ENCODE measurements at places on chromosomes 16 and 17. TPM values are rescaled to one million over a fixed set of nuclear protein-coding genes. Genes with fewer than 3 reads are reported as not detected.

DNA sequence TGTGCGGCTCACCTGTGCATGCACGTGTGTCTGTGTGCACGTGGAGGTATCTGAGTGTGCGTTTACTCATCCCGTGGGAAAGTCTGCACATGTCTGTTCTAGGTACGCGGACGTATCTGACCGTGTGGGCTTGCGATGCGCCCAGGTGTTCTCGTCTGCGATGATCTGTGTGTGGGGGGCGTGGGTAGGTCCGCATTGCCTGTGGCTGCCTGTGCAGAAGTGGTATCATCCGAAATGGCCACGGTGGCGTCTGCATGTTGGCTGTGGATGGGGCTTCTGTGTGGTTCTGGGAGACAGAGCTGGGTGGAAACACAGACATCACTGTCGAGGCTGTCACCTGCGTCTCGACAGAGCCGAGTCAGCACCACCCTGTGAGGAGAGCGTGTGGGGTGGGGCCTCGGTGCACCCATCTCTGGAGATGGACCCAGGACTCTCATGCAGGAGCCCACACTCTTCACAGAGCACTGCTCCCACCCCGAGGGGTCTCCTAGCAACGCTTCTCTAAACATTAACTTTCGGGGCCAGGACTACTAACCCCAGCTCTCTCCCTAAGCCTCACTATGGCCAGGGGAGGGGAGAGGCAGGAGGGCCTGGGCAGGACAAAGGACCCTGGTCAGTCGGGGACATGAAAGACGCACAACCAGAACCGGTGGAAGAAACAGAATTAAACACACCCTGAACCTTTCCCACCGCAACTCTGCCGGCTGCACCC lies 8.4 kb downstream of the DPEP1 start:
- H3K36me3 ChIP-seq, result no peaks in the 10 kb centered on the region
- H3K4me1 ChIP-seq, result peaks cover 7% of the 10 kb centered on the region
- no peak overlapping the region for H3K27ac ChIP-seq
- DNase-seq, result no peak
- H3K4me3 ChIP-seq, result no peak overlapping the region
- H3K27me3 ChIP-seq, result peaks cover 11% of the 10 kb centered on the region

DNA sequence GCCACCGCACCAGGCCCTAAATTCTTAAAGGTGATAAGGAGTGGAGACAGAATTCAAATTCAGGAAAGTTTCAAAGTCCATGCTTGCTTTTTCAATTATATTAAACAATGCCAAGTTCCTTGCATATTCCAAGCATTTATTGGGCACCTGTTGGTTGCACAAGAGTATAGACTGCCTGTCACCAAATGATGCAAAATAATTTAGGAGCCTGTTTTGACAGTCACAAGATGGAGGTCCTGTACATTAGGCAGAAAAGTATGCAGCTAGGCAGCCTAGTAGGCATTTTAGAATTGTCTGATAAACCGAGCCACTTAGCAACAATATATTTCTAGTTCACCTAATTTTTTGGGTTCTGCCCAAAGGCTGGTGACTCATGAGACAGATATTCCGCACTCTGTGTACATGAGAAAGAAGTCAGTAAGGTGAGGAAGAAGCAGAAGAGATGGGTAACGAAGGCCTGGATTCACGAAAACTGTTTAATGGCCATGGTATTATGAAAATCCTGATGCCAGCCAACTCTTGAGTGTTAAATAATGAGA lies 7.3 kb downstream of the ACACA start:
- H3K27ac ChIP-seq, result no peak overlapping the region
- H3K4me1 ChIP-seq, result no peaks in the 10 kb centered on the region
- H3K36me3 ChIP-seq, result no peaks in the 10 kb centered on the region
- no peak overlapping the region for H3K4me3 ChIP-seq

GRCh38 chr17:42561897-42562387 lies at the start of gene COASY:
Gene COASY, plus strand, starts transcription at chr17:42562148. Its CDS starts 475 bp downstream, at chr17:42562623.
- DNase-seq, result peak; percentile 94
- H3K27ac ChIP-seq, result peak within 1 kb of the TSS; percentile 87
- H3K27me3 ChIP-seq, result no peaks in the 10 kb centered on the region
- peak within 1 kb of the TSS; percentile 95 for H3K4me3 ChIP-seq
- no peaks in the 10 kb centered on the region for H3K36me3 ChIP-seq

DNA sequence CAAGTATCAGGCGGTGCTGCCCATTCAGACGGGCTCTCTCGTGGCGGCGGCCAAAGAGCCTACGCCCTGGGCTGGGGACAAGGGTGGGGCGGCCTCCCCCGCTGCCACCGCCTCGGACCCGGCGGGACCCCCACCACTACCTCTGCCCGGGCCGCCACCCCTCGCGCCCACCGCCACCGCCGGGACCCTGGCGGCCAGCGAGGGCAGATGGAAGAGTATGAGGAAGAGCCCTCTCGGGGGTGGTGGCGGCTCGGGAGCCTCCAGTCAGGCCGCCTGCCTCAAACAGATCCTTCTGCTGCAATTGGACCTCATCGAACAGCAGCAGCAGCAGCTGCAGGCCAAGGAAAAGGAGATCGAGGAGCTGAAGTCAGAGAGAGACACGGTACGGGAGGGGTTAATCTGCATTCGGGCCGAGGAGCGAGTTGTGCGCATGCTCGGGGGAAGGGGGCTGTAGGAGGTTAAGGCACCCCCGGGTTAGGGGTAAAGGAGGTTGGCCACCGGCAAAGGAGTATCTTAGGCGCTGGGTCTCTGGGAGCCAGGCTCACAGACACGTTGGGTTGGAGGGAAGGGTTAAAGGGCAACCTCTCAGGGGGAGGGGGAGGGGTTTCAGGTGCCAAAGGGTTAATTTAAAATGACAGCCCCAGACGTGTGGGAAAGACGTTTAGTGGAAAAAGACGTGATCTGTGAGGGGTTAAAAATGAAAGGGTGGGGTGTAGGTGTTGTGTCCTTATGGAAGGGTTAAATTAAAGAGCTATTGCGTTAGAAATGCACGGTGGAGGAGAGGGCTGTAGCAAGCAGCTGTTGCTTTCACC lies 1.4 kb downstream of the MSL1 start:
- DNase-seq, result peak; percentile 65
- peak overlapping the region; percentile 100 for H3K4me3 ChIP-seq
- peaks cover 38% of the 10 kb centered on the region for H3K4me1 ChIP-seq
- peak overlapping the region; percentile 92 for H3K27ac ChIP-seq

KRT33A gene
- total RNA-seq, result not detected
